ENCODE measurements at places on chromosomes 1 and 21.

DNA sequence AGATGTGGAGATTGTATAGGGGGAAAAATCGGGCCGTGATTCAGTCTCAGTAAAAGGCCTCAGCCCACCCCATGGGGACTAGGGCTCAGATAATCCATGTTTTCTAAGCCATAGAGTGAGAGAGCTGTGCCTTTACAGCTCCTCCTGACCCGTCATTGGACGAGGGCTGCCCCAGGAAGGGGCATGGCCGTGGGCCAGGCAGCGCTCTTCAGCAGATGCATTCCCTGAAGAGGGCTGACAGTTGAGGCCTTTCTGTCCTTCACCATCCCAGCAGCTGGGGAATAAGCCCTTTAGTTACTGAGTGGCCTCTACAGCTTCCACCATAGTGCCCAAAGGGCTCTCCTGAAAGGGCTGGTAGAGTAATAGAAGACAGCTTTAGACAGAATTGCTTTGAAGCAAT is 57.2 kb downstream of the ST3GAL3 start:
- no peak for DNase-seq

GRCh38 chr1:54857141-54857540 is 29.9 kb downstream of the DHCR24 start:
- no peak for DNase-seq

- DNase-seq: no peak
Measured at GRCh38 chr1:89666640-89667039, 33.7 kb downstream of the LRRC8C start.

- no peak for DNase-seq
Measured at GRCh38 chr1:29936031-29936544, 699.8 kb downstream of the PTPRU start.

DNA sequence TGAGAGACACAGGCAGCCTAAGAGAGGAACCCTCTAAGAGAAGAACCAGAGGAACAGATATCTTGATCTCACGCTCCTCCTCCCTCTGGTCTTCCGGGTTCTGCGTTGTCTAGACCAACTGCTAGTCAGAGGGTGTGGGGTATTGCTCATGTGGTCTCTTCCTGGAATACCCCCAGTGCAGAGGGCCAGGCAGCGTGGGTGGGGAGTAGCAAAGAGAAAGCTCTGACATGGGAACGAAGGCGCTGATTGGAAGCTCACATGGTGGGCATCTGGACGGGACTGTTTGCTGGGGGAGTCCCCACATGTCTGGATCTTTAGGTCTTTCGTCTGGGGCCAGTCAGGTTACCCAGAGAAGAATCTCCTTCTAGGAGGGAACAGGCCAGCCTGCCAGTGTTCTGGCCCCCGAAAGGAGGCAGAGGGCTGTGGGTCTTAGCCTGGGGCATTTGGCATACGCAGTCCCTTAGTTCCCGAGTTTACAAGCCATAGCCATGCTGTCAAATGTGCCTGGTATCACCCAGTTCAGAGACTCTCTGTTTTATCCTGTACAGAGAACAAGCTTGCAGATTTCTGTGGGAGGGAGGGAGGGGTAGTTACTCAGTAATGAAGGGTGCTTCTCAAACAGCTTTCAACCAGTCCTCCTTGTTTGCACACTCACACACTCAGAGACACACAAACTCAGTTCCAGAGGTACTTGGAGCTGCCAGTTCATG is 18.3 kb upstream of the IL6R start:
- DNase-seq: peak; percentile 88

DNA sequence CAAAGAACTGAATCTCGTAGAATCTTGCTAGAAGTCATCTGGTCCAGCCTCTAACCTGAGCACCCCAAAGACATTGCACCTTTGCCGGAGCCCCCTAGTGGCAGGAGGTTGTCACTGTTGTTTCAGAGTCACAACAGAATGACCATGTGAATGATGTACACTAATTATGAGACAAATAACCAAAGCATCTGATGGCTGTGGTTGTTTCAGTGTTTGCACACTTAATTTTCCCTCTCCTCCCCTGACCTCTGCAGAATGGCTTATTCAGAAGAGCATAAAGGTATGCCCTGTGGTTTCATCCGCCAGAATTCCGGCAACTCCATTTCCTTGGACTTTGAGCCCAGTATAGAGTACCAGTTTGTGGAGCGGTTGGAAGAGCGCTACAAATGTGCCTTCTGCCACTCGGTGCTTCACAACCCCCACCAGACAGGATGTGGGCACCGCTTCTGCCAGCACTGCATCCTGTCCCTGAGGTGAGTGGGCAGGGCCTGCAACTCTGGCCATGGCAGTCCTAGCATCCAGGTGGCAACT is 26.4 kb downstream of the TRAF5 start:
- peak; percentile 55 for DNase-seq

- no peak for DNase-seq
Measured at GRCh38 chr1:62295921-62296491, 23.2 kb downstream of the KANK4 start.

- no peak for DNase-seq
Measured at GRCh38 chr1:203641503-203641890, 14.9 kb downstream of the ATP2B4 start.

- no peak for DNase-seq
Measured at GRCh38 chr1:174003867-174004266, 18.3 kb downstream of the RC3H1 start.

- DNase-seq: no peak
Measured at GRCh38 chr1:119353836-119354235, 14.7 kb upstream of the HAO2 start.

- no peak for DNase-seq
Measured at GRCh38 chr21:42650441-42651421, 2.7 kb upstream of the PDE9A start.

GRCh38 chr1:80054129-80054528 is 1047.6 kb upstream of the ADGRL4 start:
- no peak for DNase-seq

GRCh38 chr21:45470773-45471524 is 66.0 kb downstream of the COL18A1 start:
- DNase-seq: peak; percentile 69

DNA sequence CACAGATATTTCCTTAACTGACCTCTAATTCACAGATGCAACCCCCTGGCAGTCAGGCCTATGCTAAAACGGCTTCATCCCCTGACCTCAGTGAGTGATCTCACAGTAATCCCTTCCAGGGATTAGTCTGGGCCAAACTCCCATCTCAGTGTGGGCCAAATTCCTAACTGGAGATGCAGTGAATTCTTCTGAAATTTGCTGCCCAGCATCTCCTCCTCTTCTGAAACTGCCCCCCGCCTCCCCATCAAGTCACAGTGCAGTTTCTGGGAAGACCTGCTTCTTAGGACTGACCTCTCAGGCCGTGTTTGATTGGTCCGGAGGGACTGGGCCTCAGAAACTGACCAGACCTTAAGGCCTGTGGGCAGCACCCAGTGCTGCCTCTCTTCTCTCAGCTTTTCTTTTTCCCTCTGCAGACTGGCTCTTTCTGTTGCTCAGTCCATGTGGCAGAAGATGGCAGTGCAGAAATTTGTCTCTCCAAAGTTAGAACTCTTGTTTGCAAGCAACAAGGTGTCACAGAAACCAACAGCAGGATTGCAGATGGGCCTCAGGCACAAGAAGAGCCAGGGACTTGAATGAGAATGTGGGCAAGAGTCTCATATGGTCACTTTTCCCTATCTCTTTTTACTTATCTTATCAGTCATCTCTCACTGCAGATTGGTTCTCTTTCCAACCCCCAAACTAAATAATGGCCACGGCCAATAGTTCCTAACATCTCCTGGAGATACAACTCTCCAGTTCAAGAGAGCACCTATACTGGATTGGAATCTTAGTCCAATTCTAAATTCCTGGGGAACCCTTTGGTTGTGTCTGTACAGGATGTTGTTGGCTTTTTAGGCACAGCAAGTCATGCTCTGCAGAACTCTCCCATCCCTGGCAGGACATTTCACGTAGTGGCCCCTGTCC is 95.5 kb upstream of the RALGPS2 start:
- DNase-seq: no peak

DNA sequence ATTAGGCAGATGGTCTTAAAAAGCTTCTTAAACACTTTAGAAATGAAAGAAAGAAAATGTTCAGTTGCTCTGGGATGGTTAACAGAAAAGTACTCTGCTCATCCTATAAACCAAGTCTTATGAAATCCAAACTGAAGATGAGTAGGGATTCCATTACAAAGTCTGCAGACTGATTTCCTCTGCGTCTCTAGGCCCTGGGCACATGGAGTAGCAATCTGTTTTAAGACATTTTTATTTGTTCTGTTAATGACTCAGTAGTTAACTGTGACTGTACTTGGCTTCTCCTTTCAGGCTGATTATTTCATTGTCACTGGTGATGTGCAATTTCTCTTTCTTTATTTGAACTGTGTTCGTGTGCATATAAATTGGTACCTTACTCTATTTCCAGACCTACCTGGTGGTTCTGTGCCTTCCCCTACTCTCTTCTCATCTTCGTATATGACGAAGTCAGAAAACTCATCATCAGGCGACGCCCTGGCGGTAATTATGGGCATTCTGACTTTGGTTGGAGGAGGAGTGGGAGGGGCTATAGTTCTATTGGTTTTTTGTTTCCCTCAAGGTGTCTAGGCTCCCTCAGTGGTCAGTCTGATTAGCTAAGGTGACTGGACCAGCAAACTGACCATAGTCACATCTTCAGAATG is 30.6 kb downstream of the ATP1A1 start:
- DNase-seq: no peak

GRCh38 chr1:108199201-108199691 is 897 bp downstream of the SLC25A24 start:
- DNase-seq: no peak

DNA sequence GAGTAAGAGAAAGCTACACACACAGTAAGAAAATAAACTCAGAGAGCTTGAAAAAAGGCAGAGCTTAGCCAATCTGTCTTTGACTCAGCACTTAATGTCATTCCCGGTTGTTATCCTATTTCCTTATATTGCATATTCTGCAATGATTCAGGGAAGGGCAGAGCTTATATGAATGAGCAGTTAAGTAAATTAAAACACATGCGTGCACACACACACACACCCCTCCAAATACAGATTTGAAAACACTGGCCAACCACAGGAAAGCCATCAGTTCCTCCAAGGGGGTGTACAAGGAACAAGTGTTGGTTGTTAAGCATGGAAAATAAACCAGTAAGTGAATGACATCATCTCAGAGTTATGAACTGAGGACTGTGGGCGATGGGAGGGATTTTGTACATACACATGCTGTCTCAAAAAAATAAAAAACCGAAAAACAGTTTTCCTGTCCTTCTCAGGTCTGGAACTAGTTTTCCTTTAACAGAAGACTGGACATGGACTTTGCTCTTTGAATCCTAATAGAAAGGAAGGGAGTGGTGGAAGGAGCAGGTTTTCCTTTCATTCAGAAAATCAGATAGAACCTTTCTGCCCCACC is 1.0 kb downstream of the IQGAP3 start:
- no peak for DNase-seq

- no peak for DNase-seq
Measured at GRCh38 chr1:27350663-27351540, 9.1 kb downstream of the SYTL1 start.

DNA sequence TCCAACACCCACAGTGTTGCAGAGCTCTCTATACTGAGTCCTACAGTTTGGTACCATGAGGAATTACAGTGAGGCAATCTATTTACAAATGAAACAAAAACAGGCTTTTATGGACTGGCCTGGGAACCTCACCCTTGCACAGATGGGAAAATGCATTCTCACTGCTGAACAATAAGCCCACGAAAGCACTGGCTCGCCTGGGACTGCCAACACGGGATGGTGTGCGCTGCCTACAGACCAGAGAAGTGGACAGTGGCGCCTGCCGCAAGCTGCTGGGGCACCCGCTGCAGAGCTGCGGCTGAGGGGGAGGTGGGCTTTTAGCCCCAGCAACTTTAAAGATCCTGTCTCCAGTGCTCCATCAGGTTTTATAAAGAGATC is 28.5 kb upstream of the ABCG1 start:
- no peak for DNase-seq

DNA sequence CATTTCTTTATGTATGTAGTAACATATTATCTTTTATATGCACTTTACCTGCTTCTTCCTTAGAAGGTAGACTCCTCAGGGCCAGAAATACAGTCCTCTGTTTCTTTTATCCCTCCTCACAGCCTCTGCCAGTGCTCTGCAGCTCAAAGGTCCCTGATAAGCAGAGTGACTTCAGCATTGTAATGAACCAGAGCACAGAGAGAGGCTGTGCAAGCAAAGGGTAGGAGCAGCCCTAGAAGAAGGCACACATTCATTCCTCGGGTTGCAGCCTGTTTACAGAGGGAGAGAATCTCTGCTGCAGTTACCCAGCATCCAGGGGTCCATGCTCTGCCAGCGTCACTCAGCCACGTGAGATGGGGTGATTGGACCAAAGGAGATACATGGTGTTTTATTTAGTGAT is 101.1 kb downstream of the RHOU start:
- DNase-seq: no peak

DNA sequence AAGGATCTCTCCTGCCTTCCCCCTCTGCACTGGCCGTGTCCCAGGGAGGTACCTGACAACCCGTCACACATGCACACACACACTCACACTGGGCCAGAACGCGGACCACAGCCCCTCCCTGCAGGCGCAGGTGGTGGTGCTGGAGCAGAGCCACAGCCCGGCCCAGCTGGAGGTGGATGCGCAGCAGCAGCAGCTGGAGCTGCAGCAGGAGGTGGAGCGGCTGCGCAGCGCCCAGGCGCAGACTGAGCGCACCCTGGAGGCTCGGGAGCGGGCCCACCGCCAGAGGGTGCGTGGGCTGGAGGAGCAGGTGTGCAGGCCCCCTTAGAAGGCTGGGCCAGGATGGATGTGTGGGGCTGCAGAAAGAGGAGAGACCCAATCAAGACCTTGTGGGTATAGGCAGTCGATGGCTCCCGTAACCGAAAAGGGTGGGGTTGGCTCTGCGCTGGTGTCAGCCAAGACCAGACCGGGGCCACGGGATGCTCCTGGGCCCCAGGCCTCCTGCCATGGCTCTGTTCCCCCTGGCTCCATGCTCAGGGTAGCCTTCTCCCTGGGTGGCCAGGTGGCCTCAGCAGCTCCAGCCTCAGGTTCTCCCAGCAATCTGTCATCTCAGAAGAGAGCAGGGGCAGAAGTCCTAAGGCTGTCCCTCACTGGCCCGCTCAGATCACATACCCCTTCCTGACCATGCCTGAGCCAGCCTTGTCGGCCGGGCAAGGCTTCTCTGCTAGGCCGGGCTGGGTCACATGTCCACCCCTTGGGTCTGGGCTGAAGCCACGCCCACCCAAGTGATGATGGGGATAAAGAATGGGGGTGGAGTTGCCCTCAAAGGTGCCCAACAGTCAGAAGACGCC is 8.9 kb downstream of the MFAP2 start:
- no peak for DNase-seq
